Activated T-cell treated with anti-CD3 and anti-CD28 coated beads for 4 hours (primary cell): ENCODE measurements at places on chromosomes 2 and 18.

DNA sequence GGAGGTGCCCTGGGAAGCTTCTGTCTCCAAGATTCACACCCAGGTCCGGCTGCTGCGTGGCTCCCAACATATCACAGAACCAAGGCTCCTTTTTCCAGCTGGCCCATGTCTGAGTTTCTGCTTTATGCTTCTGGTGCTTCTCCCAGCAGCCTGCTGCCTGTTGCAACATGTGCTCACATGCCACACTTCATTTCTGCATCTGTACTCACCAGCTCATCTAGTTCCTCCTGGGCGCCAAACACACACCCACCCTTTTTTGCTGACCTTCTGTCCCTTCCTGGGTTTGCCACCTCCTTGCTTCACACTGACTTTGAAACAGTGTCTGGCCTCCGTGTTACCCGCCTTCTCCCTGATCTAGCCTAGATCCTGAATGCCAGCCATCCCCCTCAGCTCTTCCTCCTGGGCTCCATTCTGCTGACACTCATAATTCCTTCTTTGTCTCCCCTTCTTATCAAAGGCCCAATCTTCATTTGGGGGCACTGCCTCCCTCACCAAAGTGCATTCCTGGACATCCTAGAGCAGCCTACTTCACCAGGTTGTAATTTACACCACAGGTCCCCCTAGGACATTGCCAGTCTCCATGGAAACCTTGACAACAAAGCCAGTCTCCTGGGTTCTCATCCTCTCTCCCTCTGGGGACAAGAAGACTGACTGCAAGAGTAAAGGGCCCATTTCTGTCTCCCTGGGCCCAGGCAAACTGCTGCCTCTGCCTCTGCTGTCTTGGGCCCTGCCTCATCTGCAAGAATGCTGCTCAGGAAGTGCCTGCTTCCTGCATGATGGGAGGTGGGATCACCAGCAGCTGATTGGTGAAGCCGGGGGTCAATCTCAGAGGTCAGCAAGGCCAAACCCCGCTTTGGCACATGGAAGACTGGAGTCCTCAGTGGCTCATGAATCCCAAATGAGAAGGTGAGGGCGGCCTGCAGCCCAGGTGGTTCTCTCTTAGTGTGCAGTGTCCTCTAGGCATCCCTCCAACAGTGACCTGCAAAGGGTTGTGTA is 13.9 kb upstream of the PROM2 start:
- DNase-seq, result no peak

DNA sequence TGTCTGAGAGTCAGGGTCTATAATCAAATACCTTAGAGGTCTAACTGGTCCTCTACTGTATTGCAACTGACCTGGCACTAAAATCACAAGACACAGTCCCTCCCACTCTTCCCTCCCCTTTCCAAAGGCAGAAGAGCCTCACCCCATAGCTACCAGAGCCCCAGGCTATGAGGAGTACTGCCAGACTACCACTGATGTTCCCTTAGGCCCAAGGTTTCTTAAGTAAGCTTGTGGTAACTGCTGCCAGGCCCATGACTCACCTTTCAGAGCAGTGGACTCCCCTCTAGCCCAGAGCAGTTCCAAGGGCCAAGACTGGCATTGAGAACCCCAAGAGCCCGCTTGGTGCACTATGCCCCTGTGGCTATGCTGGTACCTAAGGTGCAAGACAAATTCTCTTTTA is 1193.4 kb downstream of the DSC3 start:
- DNase-seq, result no peak

DNA sequence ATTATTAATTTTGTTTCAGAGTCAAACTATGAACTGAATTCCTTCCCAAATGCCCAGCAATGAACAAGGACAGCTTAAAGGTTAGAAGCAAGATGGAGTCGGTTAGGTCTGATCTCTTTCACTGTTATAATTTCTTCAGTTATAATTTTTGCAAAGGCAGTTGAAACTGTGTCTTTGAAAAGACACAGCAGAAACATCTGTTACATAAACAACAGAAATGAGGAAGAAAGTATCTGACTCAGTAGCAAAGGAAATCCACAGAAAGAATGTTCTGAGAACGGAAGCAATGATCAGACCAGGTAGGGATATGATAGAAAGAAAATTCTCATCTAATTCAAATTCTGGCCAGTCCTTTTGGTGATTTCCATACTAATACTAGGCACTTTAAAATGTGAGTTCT is 5.2 kb upstream of the RMC1 start:
- no peak for DNase-seq

GRCh38 chr2:20532634-20533437 is 86.0 kb downstream of the RHOB start:
- DNase-seq, result no peak

GRCh38 chr2:28896906-28897305 is 2.4 kb downstream of the WDR43 start:
- no peak for DNase-seq

DNA sequence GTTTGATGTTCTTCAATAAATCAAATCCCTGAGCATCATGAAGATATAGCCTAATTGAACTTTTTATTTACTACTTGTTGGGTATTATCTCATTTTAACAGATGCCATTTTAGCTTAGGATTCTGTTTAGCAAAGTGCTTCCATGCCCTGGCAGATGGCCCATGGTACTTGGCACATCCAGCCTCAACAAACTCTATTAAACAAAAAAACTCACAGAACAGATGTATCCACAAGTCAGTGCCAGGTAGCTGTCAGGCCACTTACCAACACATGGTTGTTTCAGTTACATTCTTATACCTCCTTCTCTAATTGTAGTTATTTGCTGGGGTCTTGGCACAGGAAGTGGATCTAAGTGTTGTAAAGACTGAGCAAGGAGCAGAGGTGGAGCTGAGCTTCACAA is 29.6 kb downstream of the GAD1 start:
- no peak for DNase-seq

GRCh38 chr2:219486380-219486959 is 12.2 kb upstream of the GMPPA start:
- DNase-seq, result no peak

- DNase-seq, result no peak
Measured at GRCh38 chr2:223941579-223942277, 3.4 kb downstream of the WDFY1 start.
